ENCODE measurements at places on chromosomes 6 and 20.

DNA sequence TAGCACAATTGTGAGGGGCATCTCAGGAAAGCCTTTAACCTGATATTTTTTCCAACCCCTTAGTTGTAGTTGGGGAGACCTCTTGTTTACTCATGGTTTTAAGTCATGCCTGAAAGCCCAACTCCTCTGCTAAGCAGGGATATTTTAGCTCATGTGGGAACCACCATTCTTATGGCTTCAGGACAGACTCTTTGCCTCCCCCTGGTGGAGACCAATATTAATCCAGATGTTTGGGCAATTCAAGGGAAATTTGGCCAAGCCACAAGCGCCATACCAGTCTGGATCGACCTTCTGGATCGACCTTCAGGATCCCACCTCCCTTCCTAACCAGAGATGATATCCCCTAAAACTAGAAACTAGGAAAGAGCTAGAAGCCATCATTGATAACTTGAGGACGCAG lies 211.2 kb downstream of the C6orf118 start:
- DNase-seq, result no peak

GRCh38 chr6:72635636-72636035 lies 13.8 kb downstream of the KCNQ5 start:
- no peak for DNase-seq

DNA sequence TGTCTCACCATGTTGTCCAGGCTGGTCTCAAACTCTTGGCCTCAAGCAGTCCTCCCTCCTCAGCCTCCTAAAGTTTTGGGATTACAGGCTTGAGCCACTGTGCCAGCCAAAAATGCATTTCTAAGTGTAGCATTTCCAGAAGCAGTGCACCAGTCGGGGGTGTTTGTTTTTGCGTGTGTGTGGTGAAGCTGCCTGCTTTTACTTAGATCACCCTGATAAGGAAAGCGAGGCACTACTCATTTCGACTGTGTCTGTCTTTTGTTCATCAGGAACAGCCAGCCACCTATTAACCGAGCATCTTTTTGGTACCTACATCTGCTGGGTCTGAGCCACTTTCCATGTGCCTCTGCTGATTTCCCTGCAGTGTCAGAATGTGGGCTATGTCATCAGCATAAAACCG lies 18.7 kb downstream of the SIRT5 start:
- no peak for DNase-seq

- no peak for DNase-seq
These were observed 65.4 kb downstream of the OR2J2 start for GRCh38 chr6:29236060-29236459.

DNA sequence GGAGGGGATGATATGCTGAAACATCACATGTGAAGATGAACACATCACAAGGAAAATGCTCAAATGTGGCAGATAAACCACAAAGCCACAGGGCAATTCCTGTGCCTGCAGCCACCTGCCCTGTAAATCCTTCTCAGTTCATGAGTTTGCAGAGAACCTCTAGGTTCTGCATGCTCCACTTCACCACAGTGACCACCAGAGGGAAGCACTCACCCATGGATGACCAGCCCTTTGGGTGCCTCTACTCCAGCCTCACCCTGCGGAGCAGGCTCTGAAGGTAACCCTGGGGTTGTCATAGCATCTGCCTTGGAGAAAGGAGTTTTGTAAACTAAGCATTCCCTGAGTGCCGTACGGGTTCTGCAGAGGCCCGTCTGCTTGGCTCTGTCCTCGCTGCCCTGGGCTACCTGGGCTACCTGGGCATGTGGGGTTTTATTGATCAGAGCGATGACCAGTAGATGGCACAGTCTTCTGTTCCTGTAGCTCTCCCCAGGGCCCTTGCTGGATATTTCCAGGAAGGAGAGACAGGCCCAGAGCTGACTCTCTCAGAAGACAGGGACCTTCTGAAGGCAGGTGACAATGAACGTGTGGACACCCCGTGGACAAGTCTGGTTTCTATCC lies 31.7 kb upstream of the CST1 start:
- DNase-seq, result no peak

DNA sequence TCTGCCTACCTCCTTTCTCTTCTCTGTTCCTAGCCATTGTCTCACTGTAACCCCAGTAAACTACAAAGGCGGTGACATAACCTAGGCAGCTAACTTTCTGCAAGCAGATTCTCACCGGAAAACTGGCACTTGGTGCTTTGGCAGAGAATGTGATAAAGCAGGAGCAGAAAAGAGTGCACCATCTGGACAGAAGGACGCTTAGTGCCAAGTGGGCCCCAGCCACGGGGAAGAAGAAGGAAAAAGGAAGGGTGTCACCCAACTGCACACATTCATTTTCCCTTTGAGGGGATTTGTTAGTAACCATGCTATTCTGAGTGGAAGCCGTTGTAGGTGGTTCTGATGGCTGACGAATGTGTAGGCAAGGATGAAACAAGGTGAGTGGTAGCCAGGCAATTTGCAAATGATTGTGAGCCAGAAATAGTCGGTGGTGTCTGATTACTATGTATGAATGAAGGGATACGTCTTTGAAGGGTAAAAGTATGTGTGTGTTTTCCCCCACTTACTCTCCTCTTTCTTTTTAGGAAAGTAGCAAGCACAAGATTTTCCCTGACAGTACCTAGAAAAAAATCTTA lies 148.3 kb upstream of the STXBP5 start:
- no peak for DNase-seq

- DNase-seq, result no peak
These were observed 20.3 kb upstream of the ELOVL5 start for GRCh38 chr6:53369051-53369450.

DNA sequence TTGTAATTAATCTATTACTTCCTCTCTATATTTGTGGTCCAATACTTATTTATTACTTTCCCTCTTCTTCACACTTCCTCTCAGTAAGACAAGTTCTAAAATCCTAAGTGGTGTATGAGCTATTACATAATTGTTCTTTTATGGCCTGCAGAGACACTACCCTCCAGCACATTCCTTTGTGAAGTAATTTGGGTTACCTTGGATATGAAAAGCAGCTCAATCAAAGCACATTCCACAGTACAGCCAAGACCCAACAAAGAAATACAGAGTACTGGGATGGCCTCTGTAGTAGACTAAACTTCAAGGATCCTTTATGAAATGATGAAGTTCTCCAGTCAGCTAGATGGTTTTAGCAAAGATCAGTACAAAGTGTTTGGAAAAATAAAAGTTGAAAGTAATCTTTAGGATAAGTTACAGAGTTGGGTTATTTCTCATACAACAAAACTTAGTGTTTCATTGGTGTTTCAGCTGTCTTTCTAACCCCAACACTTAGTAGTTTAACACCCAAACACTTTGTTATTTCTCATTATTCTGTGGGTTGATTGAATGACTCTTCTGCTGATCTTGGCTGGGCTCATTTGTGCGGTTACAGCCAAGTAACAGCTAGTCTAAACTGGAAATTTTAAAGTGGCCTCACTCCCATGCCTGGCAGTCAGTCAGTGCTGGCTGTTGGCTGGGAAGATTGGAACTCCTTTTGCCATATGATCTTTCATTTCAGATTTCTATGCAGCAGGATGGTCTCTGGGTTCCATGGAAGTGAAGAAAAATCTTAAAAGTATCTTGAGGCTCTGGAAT lies 161.5 kb upstream of the POU3F2 start:
- no peak for DNase-seq

DNA sequence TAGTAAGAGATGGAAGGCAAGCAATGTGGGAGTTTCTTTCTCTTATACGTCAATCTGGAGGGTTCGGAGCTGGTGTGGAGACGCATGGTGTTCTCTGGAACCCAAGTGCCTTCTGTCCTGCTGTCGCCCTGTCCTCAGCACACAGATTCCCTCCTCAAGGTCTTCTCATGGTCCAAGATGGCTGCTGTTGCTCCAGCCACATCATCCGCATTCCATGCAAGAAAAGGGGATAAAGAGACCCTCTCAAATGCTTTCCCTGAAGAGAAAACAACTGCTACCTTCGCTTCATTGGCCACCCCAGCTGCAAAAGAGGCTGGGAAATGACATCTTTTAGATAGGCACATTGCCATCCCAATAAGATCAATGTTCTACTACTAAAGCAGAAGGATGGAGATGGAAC lies 151.2 kb downstream of the ANKRD60 start:
- DNase-seq, result peak; percentile 9

- no peak for DNase-seq
These were observed 15.1 kb upstream of the HIVEP2 start for GRCh38 chr6:142960098-142960497.

- DNase-seq, result no peak
These were observed 19.5 kb upstream of the MAS1 start for GRCh38 chr6:159871241-159871640.

- DNase-seq, result no peak
These were observed 67.7 kb downstream of the SLC16A10 start for GRCh38 chr6:111154981-111155380.

DNA sequence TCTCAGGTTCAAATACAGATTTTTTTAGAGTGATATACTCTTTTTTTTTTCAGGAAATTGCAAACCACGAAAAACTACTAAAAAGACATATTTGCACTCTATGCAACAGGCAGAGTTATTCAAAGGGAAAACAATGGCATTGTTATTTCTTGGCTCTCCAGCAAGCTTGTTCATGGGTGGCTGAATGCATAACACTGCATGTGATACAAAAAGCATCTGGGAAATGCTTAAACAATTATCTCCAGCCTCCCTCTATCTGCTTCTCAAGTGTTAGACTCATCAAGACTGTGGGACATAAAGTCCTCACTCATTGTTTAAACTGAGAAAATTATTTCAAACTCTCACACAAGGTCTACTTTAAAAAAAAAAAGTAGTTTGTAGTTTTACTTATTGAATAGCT lies 7.3 kb upstream of the COL12A1 start:
- DNase-seq, result no peak

DNA sequence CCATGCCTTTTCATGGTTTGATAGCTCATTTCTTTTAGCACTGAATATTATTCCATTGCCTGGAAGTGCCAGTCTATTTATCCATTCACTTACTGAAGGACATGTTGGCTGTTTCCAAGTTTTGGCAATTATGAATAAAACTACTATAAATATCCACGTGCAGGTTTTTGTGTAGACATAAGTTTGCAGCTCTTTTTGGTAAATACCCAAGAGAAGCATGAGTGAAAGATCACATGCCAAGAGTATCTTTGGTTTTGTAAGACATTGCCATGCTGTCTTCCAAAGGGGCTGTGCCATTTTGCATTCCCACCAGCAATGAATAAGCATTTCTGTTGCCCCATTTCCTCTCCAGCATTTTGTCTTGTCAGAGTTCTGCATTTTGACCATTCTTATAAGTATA lies 120.9 kb downstream of the MANEA start:
- DNase-seq, result no peak

- DNase-seq, result no peak
These were observed 156.1 kb upstream of the AGPAT4 start for GRCh38 chr6:161429921-161430490.

- no peak for DNase-seq
These were observed 20.2 kb downstream of the MYLK4 start for GRCh38 chr6:2730353-2731107.

- no peak for DNase-seq
These were observed 89.4 kb upstream of the PAK5 start for GRCh38 chr20:9928281-9928737.

- no peak for DNase-seq
These were observed 143.5 kb upstream of the AKAP12 start for GRCh38 chr6:151096255-151096612.

DNA sequence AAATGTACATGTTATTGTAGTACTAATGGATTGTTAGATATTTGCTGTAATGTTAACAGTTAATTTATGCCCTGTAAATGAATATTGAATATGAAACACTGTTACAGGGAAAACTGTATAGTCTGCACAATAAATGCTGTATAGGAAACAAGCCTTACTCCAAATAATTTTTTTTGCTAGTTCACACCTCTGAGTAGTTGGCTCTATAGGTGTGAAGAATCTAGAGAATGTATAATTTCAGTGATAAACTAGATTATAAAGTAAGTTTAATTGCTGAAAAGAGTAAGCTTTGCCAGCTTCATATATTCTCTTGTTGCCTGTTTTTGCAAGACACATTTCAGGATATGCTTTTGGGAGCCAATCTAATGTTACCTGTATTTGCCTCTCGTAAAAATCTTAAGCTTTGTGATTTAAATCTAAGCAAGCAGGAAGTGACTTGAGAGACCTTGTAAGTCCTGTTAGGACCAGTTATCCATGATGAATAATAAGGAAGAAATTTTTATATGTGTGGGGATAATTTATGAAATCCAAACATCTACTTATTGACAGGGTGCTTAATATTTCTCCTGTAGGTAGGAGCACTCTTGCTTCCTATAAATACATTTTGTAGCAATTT lies 232.4 kb downstream of the ZFAND3 start:
- no peak for DNase-seq

- DNase-seq, result no peak
These were observed 141.1 kb downstream of the RFPL4B start for GRCh38 chr6:112488238-112488637.

DNA sequence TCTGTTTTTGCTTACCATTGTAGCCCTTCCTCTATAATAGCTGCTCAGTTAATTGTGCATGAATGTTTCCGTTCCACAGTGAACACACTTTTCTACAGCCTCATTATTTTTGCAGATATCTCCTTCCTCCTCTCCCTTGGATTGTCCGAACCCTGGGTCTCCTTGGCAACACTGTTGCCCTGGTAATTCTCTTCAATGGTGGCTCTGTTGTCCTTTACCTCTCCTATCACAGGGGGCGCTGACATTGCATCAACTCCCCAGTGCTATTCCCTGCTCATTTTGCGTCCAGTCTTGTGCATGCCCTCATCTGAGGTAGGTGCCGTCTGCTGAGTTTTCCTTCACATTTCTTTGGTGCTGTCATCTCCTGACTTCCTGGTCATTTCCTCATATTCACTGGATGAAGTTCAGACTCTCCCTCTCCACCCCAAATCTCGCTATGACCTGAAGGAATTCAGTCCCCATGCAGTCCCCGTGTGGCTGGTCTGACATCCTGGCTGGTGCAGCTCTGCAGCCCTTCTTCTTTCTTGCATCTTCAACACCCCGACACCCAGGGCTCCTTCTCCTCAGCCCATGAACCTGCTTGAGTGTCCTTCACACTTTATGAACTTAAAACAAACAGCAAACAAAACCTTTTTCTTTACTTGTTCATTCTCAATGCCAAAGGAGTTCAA lies 21.1 kb downstream of the PHACTR2 start:
- DNase-seq, result no peak
